KBM-7 (cell line): ENCODE measurements at places on chromosomes 3 and 15.
A peak's percentile ranks its signal among the peaks of the same experiment; 100 is the strongest.

GRCh38 chr15:94682171-94682570, 450.8 kb downstream of the MCTP2 start:
- DNase-seq, result no peak

DNA sequence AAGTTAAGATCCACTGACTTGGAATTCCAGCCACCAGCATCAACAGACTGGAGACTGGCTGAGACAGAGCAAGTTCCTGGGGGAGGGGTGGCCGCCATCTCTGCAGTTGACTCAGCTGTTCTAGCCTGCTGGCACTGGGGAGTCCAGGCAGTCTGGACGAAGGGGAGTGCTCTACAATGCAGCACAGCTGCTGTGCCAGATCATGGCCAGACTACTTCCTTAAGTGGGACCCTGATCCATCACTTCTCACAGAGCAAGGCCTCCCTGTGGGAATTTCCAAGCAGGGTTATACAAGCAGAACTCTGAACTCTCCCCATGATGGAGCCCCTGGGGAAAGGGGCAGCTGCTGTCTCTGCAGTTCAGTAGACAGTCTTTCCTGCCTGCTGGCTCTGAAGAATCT, 35.2 kb downstream of the PYGO1 start:
- DNase-seq, result peak; percentile 39

GRCh38 chr3:25520926-25521559, 93.0 kb downstream of the RARB start:
- no peak for DNase-seq

- DNase-seq, result no peak
Measured at GRCh38 chr3:39188271-39189149, 3.9 kb downstream of the XIRP1 start.
